Thymus (tissue), 14 donors: ENCODE measurements at places on chromosomes 4 and X. TPM values are rescaled to one million over a fixed set of nuclear protein-coding genes. Genes with fewer than 3 reads are reported as not detected.

DNA sequence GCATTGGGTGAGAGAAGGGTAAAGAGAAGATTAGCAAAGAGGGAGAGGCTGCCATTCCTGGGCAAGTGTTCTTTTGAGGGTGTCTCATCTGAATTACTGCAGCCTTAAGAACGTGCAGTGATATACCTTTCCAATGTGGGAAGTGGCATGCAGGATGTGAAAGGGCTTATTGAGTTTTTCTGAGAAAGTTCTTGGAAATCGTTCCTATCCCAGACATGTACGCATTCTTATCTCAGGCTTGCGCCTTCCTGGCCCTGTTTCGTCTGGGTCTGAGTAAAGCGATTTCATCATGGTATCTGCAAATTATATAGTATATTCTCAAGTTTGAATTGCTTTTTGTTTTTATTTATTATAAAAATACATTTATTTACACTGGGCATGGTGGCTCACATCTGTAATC, 699.8 kb downstream of the TRAM1L1 start:
- no peak for DNase-seq

DNA sequence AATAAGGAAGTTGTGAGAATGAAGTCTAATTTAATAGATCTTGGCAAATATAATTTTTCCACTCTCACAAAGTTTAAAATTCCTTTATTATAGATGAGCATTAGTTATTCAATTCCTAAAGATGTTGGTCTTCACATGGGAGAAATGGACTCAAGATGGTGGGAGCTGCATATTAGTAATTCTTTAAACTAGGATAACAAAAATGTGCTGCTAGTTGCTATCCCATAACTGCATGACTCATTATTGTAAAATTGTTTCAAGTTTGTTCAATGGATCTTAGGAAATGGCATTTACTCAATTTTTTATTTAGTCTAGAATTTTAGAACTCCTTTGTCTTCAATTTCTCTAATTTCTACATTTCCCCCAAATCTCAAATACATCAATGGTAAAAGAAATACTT, 155.8 kb downstream of the ATP10D start:
- DNase-seq = no peak

- DNase-seq = no peak
These were observed 20.9 kb upstream of the RAB40A start for GRCh38 chrX:103540145-103540544.

- DNase-seq = no peak
These were observed 2.2 kb upstream of the SMIM43 start for GRCh38 chr4:121767166-121767565.

DNA sequence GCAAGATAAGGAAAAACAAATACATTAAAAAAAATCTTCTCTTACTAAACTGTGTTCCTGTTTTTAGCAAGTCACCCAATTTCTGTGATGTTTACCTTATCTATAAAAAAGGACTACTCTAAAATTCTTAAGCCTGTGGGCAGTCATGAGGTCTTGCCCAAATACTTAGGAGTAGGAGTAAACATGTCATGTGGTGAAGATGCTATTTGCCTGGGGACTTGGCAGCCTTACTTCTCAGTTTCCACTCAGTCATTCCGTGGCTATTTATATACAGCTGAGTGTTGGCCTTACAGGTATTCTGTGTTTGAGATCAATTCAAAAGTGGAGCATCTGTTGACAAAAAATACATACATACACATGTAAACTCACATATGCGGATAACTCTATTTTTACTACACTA, 89.9 kb upstream of the TLR2 start:
- no peak for DNase-seq

DNA sequence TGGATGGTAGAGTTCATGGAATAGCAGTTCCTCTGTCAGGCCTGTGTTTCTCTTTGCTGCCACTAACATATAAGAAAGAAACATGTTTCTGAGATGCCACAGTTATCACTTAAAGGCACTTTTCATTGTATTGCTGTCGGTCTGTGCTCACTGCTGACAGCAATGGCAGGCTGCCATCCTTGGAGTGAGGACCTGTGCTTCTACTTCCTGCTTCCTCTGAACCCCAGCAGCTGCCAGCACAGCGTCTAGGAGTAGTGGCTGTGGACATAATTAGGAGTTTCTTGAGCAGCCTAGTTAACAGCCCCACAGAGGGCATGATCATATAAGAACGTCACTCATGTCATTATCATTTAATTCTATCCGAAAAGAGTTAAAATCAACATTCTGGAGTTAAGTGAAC, 30.5 kb downstream of the F11 start:
- no peak for DNase-seq

STEEP1 gene
- 20.4 TPM for polyA plus RNA-seq

KLHL13 gene
- 2.9 TPM for polyA plus RNA-seq

- no peak for DNase-seq
These were observed 481.5 kb downstream of the PACRGL start for GRCh38 chr4:21181716-21182115.

WWC2 gene
- polyA plus RNA-seq = 2.5 TPM

GRCh38 chr4:113675731-113676697, 85.5 kb downstream of the CAMK2D start:
- no peak for DNase-seq

HEPH gene
- polyA plus RNA-seq = 1.2 TPM

TCEAL3 gene
- 25.9 TPM for polyA plus RNA-seq

DNA sequence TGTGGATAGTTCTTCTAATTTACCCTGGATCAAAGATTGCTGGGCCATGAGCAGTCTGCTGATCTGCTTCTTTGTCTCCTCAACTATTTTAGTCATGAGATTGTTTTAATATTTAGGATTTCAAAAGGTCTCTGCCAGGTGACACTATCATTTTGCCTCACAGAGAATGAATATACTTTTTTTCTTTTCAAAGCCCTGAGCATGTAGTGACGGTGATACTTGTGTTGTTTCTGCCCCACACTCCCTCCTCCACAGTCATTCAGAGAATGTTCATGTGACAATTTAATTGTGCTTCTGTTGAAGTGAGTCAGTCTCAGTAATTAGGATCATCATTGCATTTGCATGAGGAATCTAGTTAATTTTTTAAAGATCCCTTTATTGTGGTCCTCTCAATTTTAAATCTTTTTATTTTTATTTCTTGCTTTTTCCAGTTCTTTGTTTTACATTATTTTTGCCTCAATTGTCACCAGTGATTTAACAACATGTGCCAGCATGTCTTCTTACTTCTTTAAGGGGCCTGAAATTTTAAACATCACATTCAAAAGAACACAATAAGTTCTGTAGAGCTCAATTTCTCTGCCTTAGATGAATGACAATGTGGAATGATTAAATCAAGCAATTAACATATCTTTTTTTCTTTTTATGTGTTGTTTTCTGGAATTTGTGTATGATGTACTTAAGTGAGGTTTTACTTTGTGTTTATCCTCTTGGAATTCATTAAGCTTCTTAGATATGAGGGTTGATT, 12.3 kb downstream of the MMRN1 start:
- DNase-seq = no peak

GAGE1 gene
- polyA plus RNA-seq = not detected

GPC3 gene
- polyA plus RNA-seq = 3.1 TPM

SYTL5 gene
- 0.66 TPM for polyA plus RNA-seq

NEXMIF gene
- 0.11 TPM for polyA plus RNA-seq

MMRN1 gene
- 4.5 TPM for polyA plus RNA-seq

DNA sequence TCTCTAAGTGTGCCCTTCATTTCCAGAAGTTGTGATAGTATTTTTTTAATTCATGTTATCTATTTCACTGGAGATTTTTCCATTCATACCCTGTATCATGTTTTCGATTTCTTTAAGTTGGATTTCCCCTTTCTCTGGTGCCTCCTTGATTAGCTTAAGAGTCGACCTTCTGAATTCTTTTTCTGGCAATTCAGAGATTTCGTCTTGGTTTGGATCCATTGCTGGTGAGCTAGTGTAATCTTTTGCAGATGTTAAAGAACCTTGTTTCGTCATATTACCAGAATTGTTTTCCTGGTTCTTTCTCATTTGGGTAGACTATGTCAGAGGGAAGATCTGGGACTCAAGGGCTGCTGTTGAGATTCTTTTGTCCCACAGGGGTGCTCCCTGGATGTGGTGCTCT, 9.1 kb upstream of the SH3BP2 start:
- DNase-seq = no peak

DNA sequence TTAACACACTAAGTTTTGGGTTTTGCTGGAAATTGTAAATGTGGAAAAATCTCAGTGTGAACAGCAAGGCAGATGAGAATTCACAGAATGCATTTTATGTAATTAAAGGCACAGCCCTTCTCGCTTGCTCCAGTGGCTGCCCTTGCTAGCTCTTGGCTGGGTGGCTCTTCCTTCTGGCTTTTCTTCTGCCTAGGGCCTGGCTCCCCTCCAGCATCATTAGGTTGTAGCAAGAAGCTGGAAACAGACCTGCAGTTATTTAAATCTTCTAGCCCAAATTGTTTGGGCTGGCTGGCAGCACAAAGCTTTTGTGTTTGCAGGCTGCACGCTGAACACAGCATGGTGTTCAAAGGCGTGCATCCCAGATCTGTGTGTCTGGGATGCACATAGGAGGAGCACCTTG, 56.5 kb downstream of the LIMCH1 start:
- no peak for DNase-seq

- DNase-seq = no peak
These were observed 16.0 kb downstream of the UTP3 start for GRCh38 chr4:70704215-70704930.

ACE2 gene
- 1.4 TPM for polyA plus RNA-seq

DNA sequence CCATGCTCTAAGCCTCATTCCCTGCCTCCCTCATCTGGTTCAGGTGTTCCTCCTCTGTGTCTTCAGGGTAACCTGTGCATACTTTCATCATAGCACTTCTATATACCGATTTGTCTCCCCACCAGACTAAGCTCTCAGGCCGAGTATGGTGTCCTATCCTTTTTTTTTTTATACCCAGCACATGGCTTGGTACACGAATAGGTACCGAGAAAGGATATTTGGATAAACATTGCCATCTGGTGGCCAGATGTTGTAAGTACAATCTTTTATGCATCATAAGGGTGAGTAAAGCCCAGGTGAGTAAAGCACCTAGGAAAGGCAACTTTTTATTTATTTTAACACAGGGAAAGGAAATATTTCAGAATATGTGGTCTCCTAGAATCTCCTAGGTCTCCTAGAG, 68.4 kb downstream of the MID2 start:
- DNase-seq = peak; percentile 56

MAGED4B gene
- polyA plus RNA-seq = 21.1 TPM

DMD gene
- polyA plus RNA-seq = 5.7 TPM

ENOPH1 gene
- 58.1 TPM for polyA plus RNA-seq
